ENCODE measurements at places on chromosomes 3 and 15.

- DNase-seq = no peak
Observed at GRCh38 chr3:13654330-13655060, 105.6 kb downstream of the FBLN2 start.

GRCh38 chr3:13749063-13749764 lies 130.7 kb downstream of the WNT7A start:
- no peak for DNase-seq

- DNase-seq = peak; percentile 80
Observed at GRCh38 chr15:81296673-81297072, 27.3 kb downstream of the STARD5 start.

DNA sequence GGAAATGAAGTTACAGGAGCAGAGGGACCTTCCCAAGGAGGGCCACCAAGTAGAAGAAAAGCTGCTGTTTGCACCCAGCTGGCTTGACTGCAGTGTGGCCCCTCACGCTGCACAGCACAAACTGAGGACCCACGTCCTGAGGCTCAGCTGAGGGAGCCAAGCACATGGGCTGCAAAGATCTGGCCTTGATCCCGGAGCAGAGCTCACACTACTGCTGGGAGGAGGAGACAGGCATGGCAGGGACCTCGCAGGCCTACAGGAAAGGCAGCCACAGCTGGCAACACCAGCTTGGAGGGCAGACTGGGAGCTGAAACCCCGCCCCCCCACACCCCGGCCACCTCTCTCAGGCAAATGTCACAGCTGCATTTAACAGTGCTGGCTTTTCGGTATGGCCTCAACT lies 39.7 kb downstream of the KLHL25 start:
- DNase-seq = no peak

DNA sequence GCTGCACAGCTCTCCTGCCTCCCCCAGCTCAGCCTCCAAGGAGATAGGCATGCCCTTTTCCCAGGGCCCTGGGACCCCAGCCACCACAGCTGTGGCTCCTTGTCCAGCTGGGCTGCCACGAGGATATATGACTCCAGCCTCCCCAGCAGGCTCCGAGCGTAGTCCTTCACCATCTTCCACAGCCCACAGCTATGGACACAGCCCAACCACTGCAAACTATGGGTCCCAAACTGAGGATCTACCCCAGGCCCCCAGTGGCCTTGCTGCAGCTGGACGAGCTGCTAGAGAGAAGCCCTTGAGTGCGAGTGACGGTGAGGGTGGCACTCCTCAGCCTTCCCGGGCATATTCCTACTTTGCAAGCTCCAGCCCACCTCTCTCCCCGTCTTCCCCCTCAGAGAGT lies 20.5 kb upstream of the APEH start:
- no peak for DNase-seq

- no peak for DNase-seq
Observed at GRCh38 chr3:169090559-169090958, 573.0 kb downstream of the MECOM start.

- DNase-seq = no peak
Observed at GRCh38 chr15:44207643-44208042, 12.6 kb upstream of the FRMD5 start.

DNA sequence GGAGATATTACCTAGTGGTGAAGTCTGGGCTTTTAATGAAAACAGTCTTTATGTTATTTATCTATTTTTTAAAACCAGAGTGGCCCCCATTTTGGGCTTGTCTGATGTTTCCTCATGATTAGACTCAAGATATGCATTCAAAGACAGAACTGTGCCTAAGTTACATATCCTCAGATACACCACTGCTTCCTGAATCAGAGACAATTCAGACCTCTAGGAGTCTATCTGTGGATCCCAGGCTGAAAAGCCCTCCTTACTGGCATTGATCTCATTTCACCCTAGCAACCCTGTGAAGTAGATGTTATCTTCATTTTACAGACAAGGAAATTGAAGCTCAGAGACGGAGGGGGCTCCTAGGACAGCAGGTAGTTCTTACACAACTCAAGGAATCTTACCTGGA lies 16.8 kb upstream of the TGM5 start:
- no peak for DNase-seq

DNA sequence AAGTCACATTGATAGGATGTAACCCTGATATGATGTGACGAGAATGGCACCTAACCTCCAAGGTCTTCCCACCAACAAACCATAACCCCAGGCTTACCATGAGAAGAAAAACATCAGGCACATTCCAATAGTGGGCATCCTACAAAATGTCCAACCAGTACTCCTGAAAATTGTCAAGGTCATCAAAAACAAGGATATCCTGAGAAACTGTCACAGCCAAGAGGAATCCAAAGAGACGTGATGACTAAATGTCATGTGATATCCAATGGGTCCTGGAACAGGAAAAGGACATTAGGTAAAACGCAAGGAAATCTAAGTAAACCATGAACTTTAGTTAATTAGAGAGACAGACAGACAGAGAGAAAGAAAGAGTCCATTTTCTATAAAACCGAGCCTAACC lies 2.3 kb upstream of the CYP1A2 start:
- DNase-seq = no peak

DNA sequence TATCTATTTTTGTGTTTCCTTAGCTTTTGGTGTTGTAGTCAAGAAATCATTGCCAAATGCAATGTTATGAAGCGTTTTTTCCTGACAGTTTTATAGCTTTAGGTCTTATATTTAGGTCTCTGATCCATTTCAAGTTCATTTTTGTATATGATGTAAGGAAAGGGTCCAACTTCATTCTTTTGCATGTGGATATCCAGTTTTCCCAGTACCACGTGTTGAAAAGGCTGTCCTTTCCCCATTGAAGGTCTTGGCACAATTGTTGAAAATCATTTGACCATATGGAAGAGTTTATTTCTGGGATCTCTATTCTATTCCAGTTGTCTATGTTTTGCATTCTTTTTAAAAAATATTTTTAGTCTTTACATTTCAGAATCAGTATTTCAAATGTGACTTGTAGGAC lies 14.6 kb upstream of the SNRPN start:
- DNase-seq = no peak

DNA sequence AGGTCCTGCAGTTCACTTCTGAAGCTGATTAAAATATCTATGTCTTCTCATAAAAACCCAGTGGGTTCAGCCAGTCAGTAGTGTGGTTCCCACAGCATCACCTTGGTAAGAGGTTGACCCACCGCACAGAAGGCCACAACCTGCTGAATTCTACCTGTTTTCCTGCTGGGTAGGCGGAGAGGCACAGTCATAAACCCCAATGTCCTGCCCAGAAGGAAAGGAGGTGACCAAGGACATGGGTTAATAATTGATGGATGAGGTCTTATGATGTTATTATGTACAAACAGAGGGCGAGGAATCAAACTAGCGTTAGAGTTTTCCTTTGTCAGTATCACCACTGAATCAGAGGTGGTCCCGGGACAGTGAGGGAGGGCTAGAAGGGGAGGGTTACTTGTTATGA lies 27.8 kb downstream of the CA12 start:
- no peak for DNase-seq

DNA sequence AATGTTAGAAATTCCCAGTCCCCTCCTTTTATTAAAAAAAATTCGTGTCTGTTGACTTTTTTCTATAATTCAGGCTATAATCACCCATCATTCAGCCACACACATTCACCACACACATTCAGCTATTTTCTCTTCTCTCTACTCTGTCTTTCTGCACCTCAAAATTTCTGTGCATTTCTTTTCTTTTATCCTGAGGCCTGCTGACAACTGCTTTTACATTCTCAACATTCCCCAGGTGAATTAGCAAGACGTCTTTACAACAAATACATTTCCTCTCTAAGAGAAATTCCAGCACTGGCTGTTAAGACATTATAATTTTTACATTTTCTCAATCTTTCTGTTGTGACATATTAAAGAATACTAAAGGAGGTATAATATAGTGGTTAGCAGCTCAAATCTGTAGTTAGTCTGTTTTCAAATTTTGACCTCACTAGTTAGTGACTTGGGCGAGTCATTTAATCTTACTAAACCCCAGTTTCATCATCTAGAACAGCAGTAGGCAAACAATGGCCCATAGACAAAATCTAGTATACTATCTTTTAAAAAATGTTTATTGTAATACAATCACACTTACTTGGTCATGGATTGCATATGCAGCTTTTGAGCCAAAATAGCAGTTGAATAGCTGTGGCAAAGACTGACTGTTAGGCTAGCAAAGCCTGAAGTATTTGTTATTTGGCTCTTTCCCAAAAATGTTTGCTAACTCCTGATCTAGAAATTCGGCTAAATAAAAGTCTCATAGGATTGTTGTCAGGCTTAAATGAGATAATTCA lies 350.7 kb downstream of the NSUN3 start:
- no peak for DNase-seq

DNA sequence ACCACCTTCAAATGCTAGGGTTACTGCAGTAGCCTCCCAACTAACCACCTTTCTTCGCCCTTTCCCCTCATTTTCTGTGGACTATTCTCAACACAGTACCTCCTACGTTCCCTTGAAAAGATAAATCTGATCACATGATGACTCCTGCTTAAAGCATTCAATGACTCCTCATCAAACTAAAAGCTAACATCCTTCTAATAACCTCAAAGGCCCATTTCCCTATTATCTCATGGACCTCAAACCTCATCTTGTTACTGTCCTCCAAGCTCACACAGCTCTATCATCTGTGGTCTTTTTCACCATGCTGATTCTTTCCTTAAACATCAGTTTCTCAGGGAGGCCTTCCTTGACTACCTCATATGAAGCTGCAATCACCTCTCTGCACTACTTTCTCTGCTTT lies 29.6 kb downstream of the GADL1 start:
- no peak for DNase-seq

- no peak for DNase-seq
Observed at GRCh38 chr3:124972457-124972856, 37.9 kb upstream of the MUC13 start.

DNA sequence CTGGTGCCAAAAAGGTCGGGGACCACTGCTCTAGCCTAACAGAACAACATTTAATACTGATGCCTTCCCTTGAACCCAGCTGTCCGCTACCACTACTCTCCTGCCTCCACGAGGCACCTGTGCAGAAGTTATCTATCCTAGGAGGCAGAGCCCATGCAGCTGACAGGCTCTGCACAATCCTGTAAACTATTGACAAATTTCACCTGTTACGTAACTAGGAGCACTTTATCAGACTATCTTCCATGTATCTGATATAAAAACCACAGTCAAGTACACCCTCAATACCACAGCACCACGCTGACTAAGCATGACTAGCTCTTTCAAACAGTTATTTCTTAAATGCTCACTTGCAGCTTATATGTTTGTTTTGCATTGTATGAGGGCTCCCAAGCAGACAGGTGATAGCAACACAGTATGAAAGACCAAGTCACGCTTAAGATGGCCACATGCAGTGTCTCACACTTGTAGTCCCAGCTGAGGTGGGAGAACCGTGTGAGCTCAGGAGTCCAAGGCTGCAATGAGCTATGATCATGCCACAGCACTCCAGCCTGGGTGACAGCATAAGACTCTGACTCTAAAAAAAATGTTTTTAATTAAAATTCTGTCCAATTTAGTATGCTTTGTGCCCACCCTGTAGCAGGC lies 4.5 kb upstream of the IL17RC start:
- DNase-seq = no peak

GRCh38 chr3:177589041-177589650 lies 391.9 kb upstream of the TBL1XR1 start:
- DNase-seq = no peak

DNA sequence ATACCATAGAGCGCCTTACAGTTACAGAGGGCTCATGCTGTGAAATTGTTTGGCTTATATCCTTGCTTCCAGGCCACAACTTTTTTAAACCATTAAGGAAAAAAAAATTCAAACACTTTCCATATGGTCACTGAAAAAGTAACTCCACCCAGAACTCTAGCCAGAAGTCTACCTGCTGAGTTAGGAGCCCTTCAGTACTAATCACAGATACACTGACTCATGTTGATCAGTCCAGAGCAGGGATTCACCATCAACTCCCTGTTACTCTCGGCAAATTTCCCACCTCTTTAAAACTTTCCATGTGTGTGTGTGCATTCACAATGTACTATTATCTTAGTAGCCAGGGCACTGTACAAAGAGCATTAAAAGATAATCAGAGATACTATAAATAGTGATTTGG lies 372.8 kb downstream of the MAGI1 start:
- no peak for DNase-seq

GRCh38 chr3:160879859-160880258 lies 123.8 kb downstream of the PPM1L start:
- no peak for DNase-seq

DNA sequence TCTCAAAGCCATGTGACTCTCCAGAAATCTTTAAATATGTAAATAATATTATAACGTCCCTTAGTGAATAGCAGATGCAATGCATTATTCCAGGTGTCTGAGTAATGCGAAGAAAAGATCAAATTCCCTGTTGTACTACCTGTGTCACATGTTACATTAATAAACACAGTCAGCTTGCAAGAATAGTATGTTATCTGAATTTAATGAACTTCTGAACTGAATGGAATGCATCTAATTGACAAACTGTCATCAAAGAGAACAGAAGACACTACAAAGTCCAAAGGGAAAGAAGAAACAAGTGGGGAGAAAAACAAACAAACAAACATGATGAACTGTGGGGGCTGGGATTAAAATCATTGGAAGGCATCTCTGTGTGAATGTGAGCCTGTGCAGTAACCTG lies 508.8 kb downstream of the LPP start:
- no peak for DNase-seq

- no peak for DNase-seq
Observed at GRCh38 chr15:53693729-53694475, 65.6 kb downstream of the WDR72 start.
